ENCODE measurements at places on chromosomes 5 and 9.

DNA sequence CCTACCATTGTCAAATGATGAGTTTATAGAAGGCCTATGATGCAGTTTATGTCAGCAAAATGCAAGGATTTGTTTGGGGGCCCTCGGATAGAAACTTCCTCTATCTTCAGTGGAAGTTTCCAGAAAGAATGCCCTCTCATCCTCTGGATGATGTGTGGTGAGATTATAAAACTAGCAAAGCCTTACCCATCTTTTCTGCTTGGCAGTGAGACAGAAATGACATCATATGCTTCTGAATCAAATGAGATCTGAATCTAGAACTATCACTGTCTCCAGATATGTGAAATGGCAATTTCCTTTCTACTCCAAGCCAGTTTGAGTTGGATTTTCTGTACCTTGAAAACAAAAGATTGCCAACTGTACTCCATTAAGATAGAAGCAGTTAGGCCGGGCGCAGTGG, 60.4 kb upstream of the CKMT2 start:
- no peak for DNase-seq

DNA sequence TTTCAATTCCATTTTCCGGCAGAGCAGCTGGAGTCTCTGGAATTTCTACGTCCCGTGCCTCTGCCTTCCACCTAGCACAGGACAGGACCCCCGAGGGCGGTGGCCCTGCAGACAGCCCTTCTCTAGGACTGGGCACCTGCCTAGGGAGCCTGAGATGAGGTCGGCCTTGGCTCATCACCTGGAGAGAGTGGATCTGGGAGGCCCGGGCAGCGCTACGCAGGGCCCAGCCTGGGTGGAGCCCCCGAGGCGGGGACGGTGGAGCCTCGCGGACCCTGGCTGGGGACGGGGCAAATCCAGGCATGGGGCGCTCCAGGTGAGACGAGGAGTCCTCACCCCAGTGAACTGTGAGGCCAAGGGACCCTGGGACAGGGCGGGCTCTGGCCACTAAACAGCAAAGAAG, 114.5 kb downstream of the MTRR start:
- no peak for DNase-seq

DNA sequence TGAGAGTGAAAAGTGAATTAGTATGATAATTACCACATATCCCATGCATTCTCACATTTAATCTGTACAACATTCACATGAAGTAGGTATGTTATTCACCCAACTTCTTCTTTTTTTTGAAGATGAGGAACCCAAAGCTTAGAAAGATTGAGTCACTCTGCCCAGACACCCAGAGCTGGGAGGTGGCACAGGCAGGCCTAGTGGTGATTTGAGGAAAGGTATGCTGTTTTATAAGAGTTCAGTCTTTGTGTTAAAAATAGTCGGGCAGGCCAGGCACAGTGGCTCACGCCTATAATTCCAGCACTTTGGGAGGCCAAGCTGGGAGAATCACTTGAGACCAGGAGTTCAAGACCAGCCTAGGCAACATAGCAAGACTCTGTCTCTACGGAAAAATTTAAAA, 285.3 kb downstream of the NR3C1 start:
- DNase-seq, result no peak

DNA sequence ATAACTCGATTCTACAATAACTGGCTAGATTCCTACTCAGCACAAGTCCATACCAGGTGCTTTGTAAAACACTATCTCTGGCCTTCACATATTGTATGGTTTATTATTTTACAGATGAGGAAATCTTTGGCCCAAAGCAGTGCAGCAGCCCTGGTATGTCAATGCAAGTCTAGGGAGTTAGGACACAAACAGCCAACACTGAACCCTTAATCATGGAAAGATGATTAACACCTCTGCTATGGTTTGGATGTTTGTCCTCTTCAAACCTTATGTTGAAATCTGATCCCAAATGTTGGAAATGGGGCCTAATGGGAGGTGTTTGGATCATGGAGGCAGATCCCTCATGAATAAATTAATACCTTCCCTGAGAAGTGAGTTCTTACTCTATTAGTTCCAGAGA, 76.6 kb downstream of the MAPKAP1 start:
- DNase-seq, result no peak

DNA sequence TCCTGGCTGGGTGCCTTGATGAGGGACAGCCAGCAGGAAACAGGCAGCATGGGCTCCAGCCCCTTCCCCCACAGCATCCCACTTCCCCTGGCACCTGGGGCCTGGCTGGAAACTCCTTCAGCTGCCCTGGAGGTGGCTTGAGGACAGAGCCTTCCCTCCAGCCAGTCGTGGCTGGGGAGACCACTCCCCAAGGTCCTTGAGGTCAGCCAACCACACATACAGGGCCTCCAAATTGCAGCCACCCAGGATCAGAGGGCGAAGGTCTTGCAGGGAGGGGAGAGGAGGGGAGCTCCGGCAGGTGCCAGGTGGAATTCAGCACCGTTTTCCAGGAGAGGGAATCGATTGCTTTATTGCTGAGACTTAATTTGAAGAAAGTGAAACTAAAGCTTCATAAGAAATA, 280.4 kb downstream of the PBX3 start:
- DNase-seq, result no peak

DNA sequence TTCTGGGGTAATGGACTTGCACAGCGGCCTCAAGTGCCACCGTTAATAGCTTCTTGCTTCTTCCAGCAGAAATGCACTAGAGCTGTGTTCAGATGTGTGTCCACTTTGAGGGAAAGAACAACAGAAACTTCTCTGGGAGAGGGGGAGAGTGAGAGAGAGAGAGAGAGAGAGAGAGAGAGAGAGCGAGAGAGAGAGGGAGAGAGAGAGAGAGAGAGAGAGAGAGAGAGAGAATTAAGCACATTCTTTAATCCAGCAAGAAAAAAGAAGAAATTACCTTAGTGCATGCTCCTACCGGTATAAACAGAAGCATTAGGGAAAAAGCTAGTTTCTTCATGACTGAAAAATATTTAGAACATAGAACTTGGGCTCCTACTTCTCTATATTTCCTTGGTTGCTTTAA, 418.8 kb downstream of the MAN2A1 start:
- DNase-seq, result no peak

GRCh38 chr5:45847877-45848276, 151.7 kb upstream of the HCN1 start:
- DNase-seq, result no peak

DNA sequence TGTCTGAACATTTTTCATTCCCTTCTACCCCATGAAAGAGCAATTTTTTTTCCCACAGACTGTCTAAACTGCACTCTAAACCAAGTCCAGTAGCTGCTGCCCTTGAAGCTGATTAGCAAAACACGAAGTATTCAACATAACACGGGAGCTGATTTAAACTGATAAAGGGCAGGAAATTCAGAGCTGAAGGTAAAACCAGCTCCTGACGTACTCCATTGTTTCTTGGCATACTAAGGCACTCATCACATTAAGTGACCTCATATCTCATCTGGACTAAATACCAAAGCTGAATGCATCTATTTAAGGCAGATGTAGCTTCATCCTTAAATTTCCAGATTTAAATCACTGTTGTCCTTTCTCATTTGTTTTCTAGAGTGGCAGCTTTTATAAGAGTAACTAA, 12.0 kb downstream of the GDF9 start:
- no peak for DNase-seq

Data from breast epithelium (tissue), 4 donors.